ENCODE measurements at places on chromosomes 7 and 10.

GRCh38 chr10:133150656-133151055, 9.4 kb upstream of the KNDC1 start:
- no peak for DNase-seq

GRCh38 chr7:96100737-96101136, 221.2 kb downstream of the SLC25A13 start:
- no peak for DNase-seq

- DNase-seq = no peak
These were observed 90.2 kb downstream of the FRMD4A start for GRCh38 chr10:14240253-14241189.

DNA sequence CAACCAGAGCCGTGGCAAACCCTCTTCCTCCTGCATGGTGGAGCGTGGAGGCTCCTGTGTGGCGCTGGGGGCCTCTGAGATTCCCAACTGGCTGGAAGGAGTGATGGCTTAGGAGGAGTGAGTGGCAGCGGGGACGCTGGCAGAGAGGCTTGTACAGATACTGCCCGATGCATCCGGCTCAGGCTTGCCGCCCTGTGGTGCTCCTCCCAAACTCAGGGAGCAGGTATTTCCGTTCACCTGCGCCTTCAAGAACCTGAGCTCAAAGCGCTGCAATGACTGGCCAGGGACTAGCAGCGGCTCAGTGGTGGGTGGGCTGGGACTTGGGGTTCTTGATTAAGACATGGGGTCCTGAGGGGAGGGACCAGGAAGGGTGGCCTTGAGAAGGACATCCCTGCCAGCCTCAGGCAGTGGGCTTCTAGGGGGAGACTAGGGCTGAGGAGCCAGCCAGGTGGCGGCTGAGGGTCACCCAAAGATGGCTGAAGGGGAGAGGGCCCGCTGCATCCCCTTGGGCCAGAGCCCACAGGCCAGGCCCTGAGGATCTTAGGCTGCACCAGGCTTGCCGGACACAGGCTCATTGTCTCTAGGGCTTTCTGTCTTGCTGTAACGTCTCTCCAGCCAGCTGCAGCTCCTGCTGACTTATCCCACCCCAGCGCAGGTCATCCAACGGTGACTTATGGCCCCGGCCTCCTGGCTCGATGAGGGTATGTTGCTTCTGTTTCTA, 3.2 kb downstream of the ZNF775 start:
- no peak for DNase-seq

GRCh38 chr10:126568809-126569385, 101.6 kb downstream of the C10orf90 start:
- no peak for DNase-seq
